EL (cell line): ENCODE measurements at places on chromosomes 11 and 22.

- DNase-seq = no peak
Observed at GRCh38 chr22:22025320-22026156, 43.0 kb upstream of the TOP3B start.

- no peak for DNase-seq
Observed at GRCh38 chr22:46998331-46998730, 235.9 kb downstream of the TBC1D22A start.

DNA sequence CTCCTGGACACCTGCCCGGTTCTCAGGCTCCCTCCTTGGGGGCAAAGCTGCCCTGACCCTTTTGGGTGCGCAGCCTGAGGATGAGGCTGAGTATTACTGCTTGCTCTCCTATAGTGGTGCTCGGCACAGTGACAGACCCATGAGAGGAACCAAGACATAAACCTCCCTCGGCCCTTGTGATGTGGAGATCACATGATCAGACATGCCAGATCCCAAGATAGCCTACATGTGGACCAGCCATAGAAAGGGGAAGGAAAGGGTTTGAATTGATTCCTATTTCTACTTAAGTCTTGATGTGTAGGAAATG is 125.3 kb downstream of the VPREB1 start:
- DNase-seq = no peak

GRCh38 chr22:41619979-41620588 is 759 bp downstream of the DESI1 start:
- DNase-seq = peak; percentile 39

DNA sequence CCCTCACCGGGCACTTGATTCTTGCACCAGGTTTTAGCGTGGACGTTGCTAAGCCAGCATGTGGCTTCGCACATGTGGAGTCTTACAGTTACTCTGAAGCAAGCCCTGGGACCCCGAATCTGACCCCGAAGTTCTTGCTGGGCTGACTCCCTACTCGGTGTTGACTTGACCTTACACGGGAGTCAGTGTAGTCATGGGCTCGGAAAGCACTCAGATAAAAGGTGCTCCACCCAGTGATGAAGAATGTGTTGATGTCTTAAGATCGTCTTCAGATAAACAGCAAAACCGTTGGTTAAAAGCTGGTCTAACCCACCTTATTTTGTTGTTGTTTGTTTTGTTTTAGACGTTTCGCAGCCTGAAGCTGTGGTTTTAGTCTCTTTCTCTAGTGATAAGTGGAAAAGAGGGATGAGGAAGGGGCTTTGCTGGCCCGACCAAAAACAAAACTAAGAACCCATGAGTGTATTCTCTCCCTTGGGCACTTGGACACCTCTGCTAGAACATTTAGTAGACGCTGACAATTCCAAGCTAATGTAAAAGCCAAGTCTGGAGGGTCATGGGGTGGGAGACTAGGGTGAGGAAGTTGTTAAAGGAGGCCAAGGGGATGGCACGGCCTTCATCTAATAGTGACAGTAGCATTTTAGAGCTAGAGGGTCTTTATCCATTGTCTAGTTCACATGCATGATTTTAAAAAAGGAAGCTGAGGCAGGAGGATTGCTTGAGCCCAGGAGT is 69.9 kb downstream of the BCR start:
- DNase-seq = no peak

DNA sequence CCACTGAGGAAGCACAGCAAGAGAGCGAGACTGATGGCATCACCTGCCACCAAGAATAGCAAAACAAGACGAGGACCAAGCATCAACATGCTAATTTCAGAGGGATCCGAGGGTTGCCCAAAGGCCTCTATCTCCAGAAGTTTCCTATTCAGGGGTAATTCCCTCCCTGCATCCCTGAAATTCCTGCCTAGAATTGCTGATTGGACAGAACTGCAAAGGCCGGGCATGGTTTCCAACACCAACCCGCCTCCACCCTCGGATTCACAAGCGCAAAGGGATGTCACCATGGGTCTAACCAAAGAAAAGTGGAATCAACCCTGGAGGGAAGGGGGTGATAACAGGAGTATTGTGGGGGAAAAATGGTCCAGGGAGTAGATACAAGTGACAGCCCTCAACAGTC is 28.3 kb upstream of the ETS1 start:
- no peak for DNase-seq

DNA sequence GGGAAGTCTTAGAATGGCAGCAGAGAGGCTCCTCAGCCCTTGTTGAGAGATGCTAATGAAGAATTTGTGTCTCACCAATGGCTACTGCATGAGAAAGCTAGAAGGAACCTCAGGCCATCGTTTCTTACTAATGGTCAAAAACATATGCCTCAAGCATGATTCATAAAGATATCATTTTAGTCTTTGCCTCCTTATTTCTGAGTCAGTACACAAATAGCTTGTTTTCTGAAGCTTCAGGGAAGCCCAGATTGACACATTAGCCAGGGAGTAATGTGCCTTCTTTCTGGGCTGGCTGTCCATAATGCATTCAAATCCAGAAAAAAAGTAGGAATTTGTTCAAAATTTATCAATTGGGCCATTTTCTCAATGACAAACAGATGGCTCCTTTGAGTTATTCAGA is 169.4 kb upstream of the ZBED5 start:
- peak; percentile 84 for DNase-seq

DNA sequence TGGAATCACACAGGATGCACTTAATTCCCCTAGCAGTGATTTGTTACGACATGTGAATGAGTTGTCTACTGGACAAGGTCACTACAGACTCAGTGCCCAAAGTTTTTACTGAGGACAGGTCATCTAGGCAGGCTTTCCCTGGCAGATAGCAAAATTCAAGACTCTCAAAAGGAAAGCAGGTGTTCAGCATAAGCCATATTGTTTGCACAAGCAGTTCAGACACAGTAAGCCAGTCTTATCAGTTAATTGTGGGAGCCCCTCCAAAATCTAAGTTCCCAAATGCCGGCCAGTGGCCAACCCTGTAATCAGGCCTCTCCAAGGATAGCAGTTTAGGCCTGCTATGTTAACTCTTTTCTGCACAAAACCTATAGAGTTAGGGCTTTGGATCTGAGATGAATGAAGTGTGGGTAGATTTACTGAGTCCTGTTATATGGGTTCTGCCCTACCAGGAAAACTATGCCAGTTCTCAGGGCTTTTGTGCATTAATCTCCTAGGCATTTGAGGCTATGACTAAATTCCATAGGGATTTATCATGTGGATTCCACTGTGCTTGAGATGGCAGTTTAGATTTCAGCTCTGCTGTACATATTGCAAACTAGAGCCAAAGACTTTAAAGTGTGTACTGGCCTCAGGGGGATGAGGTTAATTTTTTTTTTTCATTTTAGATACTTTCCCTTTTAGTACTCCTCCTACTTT is 4.8 kb upstream of the ARHGEF12 start:
- DNase-seq = peak; percentile 95

DNA sequence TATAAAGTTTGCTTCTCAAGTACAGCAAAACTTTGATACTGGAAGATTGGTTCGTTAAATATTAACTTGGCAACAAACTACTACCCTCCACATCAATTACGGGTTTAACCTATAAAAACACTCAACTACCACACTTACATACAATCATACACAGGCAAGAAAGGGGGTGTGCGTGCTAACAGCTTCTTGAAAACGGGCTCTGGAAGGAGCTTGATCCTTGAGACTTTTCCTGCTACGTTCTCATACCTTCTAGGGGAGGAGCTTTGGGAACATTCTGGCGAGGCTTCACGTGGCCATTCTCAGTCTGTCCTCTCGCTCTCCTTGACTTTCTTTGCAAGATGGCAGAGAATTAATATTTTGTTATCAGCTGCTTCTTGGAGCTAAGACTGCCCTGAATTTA is 6.8 kb upstream of the ESAM start:
- no peak for DNase-seq

DNA sequence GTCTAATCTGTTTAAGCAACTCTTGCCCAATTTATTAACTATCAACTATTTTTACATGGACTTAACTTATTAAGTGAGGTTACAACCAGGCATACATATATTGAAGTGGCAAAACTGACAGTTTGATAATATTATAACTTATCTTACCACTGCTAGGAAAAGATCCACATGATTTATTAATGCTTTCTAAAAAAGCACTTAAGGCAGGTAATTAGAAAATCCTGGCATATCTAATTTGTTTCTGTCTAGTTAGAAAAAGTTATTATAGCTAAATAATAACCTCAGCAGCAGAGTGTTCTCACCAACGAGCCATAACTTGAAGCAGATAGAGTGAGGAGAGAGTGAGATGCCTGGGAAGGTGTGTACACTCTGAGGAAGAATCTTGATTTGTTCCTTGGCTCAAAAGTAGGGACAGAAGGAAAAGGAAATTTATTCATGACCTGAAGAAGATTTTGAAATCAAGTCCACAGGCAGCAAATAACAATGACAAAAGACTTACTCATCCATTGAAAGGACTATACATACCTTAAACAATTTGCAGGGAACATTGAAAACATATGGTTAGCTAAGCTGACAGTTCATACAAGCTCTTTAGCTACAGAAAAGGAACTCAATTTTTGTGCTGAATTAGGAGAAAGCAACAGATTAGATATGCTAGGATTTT is 7.1 kb upstream of the MUC15 start:
- DNase-seq = no peak

DNA sequence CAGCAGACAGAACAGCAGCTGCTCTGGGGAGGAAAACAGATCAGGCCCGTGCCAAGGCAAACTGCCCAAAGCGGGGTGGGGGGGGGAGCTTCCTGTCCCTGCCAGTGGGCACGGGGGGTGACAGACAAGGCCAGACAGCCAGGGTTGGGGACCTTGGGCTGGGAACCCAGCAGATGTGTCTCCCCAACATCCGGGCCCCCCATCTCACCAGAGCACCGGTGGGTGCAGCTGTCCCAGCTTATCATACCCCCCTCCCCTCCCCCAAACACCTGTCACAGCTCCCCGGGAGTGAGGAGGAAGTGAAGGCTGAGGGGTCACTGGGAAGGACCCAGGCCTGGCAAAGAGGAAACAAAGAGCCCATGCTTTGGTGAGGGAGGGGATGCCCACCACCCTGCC is 1.3 kb downstream of the PPP1R14B start:
- DNase-seq = peak; percentile 52

DNA sequence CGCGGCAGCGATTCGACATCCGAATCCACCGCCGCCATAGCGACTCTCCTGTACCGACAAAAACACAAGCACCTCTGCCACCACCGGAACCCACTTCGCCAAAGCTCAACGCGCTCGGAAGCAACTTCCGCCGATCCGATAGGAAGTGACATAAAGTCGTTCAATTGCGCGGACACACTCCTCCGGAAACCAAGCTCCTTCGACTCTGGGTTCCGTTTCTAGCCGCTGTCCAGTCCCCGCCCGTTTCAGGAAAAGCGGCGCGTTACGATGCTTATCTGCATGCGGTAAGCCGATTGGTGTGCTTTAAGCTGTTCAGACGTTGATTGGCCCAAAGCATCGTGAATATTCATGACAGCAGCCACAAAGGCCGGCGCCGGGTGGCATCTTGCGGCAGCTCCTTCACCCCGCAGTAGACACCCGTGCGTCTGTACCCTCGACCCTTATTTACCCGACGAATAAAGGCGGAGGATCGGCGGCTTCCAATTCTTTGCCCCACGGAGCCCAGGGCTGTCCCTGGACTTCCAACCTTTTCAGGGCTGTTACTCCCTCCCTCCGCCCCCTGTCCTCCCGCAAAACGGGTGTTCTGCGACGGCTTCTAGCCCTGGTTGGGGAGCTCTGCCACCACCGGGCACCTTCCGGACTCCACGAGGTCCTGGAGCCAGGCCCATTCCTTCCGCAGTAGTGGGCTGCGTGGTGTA is at the start of gene TUT1:
TSS of gene TUT1 (minus strand) at position 76 of the 698 bp plus-strand sequence. CDS start at position 38, 38 bp downstream.
- peak; percentile 99 for DNase-seq

DNA sequence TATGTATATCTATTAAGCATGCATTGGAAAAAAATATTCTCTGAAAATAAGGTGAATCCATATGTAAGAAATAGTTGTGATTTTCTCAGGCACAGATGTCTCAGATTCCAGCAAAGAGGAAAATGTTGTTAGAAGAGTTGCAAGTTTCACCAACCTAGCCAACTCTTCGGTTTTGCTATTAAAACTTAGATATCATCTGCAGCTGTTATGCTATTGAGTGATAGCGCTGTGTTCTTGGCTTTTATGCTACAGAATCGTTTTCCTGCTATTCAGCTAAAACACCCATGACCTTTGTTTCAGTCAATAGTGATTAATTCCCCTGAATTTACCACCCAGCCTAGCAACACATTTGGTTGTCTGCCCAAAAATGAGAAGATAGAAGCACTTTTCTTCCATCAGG is 795.6 kb upstream of the ANO3 start:
- DNase-seq = no peak

GRCh38 chr11:35390737-35391682 is 28.3 kb downstream of the SLC1A2 start:
- DNase-seq = peak; percentile 74

DNA sequence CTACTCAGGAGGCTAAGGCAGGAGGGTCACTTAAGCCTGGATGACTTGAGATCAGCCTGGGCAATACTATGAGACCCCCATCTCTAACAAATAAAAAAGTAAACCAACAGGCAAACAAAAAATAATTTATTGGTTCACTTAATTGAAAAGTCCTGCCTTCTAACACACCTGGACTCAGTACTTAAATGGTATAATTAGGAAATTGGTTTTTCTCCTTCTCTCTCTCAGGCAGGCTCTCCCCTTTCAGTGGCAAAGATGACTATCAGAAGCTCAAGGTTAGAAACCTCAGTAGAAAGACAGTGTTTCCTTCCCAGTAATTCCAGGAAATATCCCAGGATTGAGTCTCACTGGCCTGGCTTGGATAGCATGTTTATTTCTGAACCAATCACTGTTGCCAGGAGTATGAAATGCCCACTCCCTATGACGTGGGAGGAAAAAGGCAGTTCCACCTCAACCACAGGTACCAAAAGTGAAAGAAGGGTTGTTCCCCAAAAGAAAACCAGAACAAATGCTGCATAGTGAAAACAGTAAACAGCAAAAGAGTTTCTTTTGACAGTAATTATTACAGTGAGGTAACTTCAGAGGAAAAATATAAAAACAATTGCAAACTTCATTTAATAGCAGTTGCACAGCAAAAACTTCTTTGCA is 56.3 kb upstream of the SOX6 start:
- no peak for DNase-seq

- DNase-seq = peak; percentile 13
Observed at GRCh38 chr22:39240831-39241793, 3.7 kb downstream of the PDGFB start.

DNA sequence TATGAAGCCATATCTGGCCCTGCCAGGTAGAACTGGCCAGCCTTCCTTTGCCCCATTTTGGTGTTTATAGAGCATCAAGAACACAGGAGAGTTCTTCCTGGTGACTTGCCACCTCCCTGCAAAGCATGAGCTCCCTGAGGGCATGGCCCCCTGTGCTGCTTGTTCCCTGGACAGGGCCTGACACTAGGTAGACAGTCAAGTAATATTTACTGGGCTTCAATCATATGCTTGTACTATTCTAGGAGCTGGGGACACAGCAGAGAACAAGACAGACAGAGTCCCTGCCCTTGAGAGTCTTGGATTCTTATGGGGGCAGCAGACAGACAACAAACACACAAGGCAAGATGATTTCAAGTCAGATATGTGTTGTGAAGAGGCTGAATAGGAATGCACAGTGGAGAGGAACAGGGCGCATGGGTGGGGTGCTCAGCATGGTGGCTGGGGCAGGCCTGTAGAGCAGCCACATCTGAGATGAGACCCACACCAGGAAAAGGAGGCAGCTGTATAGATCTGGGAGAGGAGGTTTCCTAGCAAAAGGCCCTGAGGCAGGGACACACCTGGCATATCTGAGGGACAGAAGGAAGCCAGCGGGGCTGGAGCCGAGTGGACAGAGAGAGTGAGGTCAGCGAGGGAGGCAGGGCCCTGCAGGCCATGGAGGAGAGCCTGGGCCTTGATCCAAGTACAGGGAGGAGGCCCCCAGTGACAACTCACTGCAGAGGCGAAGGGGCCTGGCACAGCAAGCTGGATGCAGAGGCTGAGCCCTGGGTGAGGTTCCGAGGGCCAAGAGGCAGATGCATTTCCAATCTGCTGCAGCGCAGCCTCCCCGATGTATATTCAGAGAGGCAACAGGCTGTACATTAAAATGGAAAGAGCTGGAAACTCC is 10.2 kb upstream of the CBX6 start:
- DNase-seq = no peak
